AG04450 (cell line): ENCODE measurements at places on chromosomes 11 and 22.

- DNase-seq, result no peak
These were observed 90.3 kb downstream of the ZBTB16 start for GRCh38 chr11:114149689-114150407.

- DNase-seq, result peak; percentile 89
These were observed 26.4 kb downstream of the AMOTL1 start for GRCh38 chr11:94794287-94795168.

GRCh38 chr11:47589977-47590861 lies 3.7 kb downstream of the FAM180B start:
- DNase-seq, result no peak

DNA sequence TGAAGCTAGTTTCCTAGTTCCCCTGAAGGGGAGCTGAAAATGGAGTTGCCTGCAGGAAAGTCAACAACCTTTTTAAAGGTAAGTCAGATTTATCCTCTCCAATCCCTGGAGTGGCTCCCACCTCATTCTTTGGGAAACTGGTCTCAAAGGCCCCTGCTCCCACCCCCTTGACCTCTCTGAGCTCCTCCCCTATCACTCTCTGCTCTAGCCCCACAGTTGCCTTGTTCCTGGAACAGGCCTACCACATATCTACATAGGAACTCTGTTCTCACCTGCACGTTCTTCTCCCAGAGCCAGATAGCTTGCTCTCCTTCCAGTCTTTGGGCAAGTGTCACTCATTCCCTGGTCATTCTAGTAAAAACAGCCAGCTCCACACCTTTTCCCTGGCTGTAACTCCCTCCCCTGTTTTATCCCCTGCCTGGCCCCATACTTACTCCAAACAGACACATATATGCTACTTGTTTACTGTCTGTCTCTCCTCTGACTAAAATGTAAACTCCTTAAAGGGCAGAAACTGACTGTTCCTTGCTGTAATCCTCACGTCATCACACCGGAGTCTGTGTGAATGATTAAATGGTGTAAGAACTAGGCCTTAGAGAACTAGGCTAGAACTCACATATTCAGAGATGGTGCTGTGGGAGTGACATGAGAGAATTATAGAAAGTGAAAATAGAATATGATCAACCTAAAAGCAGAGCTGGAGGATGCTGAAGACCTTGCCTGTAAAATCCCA lies 53.3 kb downstream of the TCF20 start:
- no peak for DNase-seq

GRCh38 chr11:12787847-12788246 lies 113.6 kb downstream of the TEAD1 start:
- DNase-seq, result no peak

DNA sequence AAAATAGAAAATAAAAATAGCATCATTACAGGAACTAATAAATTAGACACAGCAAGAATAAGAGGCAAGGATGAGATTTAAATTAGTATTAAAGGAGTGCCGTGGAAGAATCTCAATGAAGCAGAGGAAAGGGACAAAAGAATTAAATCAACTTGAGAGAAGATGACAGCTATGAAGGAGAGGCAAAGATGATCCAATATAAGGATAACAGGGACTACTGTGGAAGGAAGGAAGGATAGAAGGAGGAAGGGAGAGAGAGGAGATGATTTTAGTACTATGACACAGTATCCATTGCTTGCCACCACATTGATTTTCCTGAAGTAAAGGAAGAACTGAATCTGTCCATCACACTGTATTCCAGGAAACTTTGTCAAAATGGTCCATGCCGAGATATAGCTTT lies 98.0 kb downstream of the EFCAB6 start:
- DNase-seq, result no peak

- DNase-seq, result no peak
These were observed 32.9 kb upstream of the RELT start for GRCh38 chr11:73343076-73343873.

- DNase-seq, result no peak
These were observed 37.1 kb downstream of the TST start for GRCh38 chr22:36982136-36982535.

DNA sequence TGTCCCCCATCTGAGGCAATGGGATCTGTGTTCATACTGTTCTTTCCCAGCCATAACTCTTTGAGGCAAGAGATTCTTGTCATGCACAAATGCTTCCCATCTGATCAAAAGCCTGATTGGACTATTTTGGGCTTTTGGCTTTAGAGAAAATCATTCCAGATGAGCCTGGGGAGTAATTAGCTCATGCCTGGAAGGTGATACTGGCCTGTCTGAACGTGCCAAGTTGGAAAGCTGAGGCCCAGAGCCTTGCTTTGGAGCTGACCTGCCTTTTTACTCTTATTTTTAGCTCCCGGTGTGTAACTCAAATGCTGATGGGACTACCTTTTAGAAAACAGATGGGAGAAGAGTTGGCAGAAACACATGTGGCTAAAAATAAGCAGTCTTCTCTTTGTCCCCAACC lies 105.0 kb downstream of the DBX1 start:
- DNase-seq, result no peak

- no peak for DNase-seq
These were observed 42.4 kb upstream of the PPARA start for GRCh38 chr22:46107753-46108563.

- DNase-seq, result no peak
These were observed 90.8 kb upstream of the CLDN5 start for GRCh38 chr22:19615001-19615461.

- DNase-seq, result no peak
These were observed 58.1 kb downstream of the DDI1 start for GRCh38 chr11:104094576-104094975.

- DNase-seq, result no peak
These were observed 10.3 kb upstream of the POLA2 start for GRCh38 chr11:65251476-65251875.

DNA sequence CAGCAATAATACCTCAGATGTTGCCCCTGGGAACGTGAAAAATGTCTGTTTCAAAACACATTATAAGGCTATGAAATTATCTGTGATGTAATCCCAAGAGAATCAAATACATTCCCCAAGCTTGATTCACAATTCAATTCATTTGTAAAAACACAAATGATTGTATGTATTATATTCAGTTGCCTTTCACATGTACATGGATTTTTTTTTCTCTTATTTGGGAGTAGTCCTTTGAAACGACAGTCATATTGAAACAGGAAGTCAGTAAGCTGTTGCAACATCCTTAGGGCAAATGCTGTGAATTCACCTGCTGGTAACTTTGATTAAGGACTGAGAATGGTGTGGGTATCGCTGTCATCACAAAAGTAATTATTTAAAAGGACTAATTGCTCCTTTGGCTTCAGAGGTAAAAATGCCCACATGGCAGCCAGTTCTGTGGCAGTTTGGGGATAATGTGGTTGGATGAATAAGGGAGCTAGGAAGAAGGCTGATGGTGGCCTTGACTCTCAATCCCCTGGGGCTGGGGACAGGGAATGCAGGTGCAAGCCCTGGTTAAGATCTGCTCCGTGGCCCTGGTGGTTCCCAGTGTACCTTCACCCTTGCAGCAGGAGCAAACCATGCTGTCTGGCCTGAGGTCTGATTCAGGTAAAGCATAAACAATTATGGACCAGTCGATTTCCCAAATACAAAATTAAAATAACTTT lies 13.2 kb downstream of the EHF start:
- no peak for DNase-seq

DNA sequence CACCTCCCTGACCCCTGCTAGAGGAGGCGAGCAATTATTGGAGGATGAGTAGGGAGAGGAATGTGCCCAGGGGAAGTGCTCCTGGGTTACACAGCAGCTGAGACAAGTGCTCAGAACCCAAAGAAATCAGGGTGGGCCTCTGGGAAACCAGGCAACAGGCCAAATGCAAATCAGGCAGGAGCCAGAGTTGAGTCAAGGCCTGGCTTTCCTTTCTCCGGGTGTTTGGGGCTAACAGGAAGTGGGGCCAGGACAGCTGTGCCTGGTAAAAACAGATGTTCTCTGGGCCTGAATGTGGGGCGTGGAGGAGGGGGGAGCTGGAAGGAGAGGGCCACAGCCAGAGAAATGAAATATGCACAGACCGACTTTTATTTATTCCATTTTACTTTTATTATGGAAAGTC lies 22.0 kb downstream of the MFNG start:
- DNase-seq, result no peak

GRCh38 chr22:49887064-49887451 lies 31.2 kb downstream of the ALG12 start:
- no peak for DNase-seq

DNA sequence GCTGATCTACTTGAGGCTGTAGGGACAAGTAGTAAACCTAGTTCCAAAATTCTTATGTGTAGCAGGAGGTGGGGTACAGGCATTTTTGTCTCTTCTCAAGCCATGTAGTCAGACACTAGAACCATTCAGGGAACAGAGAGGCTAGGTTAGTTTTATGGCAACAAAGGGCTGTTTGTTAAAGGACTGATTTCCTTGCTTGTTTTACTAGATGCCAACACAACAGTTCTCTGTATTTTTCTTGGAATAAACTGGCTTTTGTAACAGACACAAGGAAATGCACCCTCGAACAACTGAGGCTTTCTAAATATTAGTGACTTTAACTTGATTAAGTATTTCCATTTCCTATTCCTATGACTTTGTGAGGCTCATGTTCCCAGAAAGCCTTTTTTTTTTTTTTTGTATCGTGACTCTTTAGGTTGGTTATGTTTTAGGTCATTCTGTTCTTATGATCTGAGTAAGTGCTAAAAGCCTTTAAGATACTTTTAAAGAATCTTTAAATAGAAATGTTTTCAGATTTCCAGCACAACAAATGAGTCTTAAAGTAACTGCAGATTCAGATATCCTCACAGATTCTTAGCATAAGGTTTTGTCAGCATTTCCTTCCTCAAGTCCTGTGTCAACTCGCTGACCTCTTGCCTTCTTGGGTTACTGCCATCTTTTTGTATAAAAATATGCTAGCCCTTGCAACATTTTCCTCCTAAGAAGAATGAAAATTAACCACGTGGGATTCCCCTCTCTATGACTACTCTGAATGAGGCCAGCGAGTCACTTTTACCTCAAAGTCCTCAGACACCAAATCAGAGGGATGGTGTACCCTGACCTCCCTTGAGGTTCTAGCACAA lies 92.5 kb downstream of the CCDC83 start:
- peak; percentile 63 for DNase-seq

- DNase-seq, result no peak
These were observed 23.1 kb upstream of the RPS3 start for GRCh38 chr11:75376175-75376574.

- no peak for DNase-seq
These were observed 96.6 kb downstream of the MPPED2 start for GRCh38 chr11:30489511-30489910.

- no peak for DNase-seq
These were observed 9.0 kb upstream of the SPINDOC start for GRCh38 chr11:63804259-63804658.

GRCh38 chr11:14380947-14381561 lies 22.1 kb upstream of the RRAS2 start:
- no peak for DNase-seq

GRCh38 chr11:75145972-75146519 lies 4.9 kb upstream of the SLCO2B1 start:
- no peak for DNase-seq

GRCh38 chr11:272195-272930 lies 5.8 kb upstream of the NLRP6 start:
- DNase-seq, result no peak

DNA sequence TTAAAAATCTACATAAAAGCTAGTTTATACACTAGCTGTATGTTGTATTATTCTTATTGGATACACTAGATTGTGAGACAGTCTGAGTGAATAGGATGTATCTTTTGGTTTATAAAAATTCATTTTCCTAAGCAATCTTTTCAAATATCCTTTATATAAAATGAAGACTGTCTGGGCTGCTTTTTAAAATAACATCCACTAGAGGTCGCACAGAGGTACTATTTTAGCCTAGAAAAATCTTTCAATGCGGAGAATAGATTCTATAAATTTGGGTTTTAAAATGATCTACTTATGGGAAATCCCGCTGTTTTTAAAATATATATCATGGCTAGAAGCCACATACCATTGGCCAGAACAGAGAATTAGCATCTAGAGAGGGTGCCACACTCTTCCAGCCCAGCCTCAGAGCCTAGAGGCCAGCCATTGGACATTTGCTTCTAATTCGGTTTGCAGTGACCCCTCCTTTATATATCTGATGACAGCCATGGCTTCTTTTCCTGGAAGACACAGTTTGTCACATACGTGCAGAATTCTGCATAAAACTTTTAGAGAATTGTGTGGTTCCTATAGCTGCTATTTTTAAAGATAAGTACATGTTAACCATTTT lies 7.3 kb downstream of the C11orf97 start:
- DNase-seq, result no peak

DNA sequence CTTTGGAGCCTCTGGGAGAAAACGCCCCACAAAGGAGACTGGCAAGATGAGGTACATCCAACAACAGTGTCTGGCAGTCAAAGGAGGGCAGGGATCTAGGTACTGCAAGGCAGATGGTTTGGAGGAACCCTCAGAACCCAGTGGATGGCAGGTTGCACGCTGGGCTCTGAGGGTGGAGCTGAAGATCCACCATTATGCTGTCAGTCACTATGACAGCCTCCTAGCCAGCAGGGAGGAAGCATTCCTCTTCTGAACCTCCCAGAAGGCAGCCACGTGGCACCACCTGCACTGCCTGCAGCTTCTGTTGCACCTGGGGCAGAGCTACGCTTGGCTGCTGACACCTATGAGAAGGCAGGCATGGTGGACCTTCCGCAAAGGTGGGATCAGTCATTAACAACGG lies 40.2 kb downstream of the HTR3A start:
- no peak for DNase-seq

DNA sequence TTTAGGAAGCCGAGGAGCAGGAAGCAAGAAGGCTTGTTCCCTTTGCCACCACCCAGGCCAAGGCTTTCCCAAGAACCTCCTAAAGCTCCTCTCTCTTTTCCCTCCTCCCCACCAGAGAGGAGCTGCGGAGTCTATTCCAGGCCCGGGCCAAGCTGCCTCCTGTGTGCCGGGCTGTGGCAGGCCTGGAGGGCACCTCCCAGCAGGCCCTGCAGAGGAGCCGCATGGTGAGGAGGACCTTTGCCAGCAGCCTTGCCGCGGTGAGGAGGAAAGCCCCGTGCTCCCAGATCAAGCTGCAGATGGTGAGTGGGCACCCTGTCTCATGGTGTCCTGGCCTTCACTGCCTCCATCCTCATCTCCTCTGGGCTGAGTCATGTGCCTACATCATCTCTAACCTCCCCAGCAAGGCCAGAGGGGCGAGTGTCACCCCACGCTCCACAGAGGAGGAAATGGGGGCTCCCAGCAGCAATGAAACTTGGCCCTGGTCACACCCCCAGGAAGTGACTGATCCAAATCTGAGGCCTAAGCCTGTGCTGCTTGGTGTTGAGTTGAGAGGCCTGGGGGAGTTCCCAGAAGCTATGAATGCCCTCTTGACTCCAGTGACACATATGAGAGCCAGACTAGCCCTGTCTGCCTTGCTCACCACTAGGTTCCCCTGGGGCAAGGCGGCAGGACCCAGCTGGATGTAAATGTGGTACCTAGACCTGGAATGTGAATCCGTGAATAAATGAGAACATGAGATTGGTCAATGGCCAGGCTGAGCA lies 104.2 kb downstream of the MYO18B start:
- DNase-seq, result no peak
